ENCODE measurements at places on chromosomes 4 and X. TPM values are rescaled to one million over a fixed set of nuclear protein-coding genes. Genes with fewer than 3 reads are reported as not detected.

GRCh38 chr4:100977274-100977673 is 370.1 kb downstream of the PPP3CA start:
- no peaks in the 10 kb centered on the region for H3K36me3 ChIP-seq
- no peak for DNase-seq
- no peaks in the 10 kb centered on the region for H3K4me1 ChIP-seq
- no peaks in the 10 kb centered on the region for H3K27me3 ChIP-seq
- no peak overlapping the region for H3K4me3 ChIP-seq

DNA sequence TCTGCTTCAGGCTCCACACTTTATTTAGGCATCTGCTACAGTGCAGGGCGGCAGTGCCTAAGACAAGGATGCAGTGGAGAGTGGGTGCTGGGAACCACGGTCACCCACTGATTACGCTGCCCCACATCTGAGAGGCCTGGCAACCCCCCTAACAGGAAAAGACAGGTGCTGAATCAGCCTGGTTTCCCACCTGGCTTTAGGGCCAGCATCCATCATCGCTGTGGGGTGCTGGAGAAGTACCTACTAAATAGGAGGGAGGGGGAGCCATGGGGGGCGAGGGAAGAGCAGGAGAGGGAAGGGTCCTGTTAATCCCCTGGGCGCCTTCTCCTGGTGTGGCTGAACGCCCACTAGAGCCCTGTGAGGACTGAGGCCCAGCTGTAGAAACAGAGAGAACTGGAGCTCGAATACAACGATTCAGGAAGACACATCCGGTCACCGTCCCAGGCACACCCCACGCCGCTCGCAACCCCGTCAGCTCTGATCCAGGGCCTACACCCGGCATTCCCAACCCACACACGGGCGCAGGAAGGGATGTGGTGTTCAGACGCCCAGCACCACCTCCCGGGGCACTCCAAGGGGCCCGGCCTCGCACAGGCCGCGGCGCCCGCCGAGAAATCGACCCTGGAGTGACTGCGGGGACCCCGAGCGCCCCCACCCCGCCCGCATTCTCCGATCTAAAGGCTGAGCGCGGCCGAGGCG is 554 bp downstream of the DCTD start:
- H3K4me1 ChIP-seq, result no peaks in the 10 kb centered on the region
- peaks cover 8% of the 10 kb centered on the region for H3K36me3 ChIP-seq
- H3K27ac ChIP-seq, result peak overlapping the region; percentile 80
- peak; percentile 80 for DNase-seq
- peak overlapping the region; percentile 49 for H3K4me3 ChIP-seq

RTL5 gene
- polyA plus RNA-seq, result 10.4 TPM

DNA sequence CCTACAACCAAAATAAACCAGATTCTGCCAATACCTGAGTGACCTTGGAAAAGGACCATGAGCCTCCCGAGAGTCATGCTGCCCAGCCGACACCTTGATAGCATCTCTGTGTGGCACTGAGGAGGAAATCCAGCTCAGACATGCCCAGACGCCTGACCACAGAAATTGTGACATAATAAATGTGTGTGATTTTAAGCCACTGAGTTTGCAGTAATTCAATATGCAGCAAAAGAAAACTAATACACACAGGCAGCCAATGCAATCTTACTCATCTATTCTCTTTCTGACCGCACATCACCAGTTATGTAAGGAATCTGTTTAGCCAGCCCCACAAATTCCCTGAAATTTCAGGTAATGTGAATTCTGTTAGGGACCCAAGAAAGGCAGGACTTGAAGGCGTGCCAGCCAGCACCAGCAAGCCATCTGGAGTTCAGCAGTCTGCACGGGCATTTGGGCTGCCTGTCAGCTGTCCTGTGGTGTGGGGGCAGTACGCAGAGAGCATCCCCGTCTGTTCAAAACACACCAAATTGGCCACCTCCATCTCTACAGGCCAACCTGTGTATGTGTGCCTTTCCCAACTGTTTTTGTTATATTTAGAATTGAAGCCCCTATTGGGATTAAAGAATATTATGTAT is 176.4 kb downstream of the NLGN4X start:
- no peak overlapping the region for H3K27ac ChIP-seq
- H3K27me3 ChIP-seq, result no peaks in the 10 kb centered on the region
- no peak for DNase-seq
- no peaks in the 10 kb centered on the region for H3K4me1 ChIP-seq
- H3K36me3 ChIP-seq, result no peaks in the 10 kb centered on the region
- no peak overlapping the region for H3K4me3 ChIP-seq

GRCh38 chrX:124592744-124593143 is 246.4 kb downstream of the SH2D1A start:
- no peak overlapping the region for H3K4me3 ChIP-seq
- no peaks in the 10 kb centered on the region for H3K36me3 ChIP-seq
- no peaks in the 10 kb centered on the region for H3K27me3 ChIP-seq
- no peak for DNase-seq
- H3K27ac ChIP-seq, result no peak overlapping the region
- H3K4me1 ChIP-seq, result no peaks in the 10 kb centered on the region

GRCh38 chrX:153065389-153065788 is 6.9 kb upstream of the PNMA6A start:
- H3K27me3 ChIP-seq, result no peaks in the 10 kb centered on the region
- no peaks in the 10 kb centered on the region for H3K4me1 ChIP-seq
- no peaks in the 10 kb centered on the region for H3K36me3 ChIP-seq
- H3K27ac ChIP-seq, result no peak overlapping the region
- no peak for DNase-seq
- H3K4me3 ChIP-seq, result no peak overlapping the region

DMRTC1 gene
- polyA plus RNA-seq, result 0.23 TPM

DNA sequence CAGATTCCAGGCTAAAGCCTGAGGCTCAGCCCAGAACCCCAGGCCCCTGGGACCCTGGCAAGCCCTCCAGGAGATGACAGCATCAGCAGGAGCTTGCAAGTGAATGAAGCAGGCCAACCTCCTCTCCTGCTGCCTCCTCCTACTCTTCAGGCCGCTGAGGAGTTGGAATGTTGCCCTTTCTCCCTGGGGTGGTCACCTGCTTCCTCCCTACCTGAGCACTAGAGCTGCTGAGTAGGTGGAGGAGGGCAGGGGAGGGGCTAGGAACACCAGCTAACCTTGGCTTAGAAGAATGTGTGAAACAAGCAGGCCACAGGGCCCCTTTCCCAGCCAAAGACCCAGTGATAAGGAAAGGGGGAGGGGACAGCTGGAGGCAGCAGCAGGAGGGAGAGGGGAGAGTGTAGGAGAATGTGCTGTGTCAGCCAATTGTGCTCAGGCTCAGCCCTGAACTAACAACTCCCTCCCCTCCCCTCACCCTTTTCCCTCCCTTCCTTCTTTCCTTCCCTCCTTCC is 58.0 kb downstream of the PJA1 start:
- no peaks in the 10 kb centered on the region for H3K27me3 ChIP-seq
- peaks cover 16% of the 10 kb centered on the region for H3K4me1 ChIP-seq
- no peaks in the 10 kb centered on the region for H3K36me3 ChIP-seq
- DNase-seq, result peak; percentile 74

DNA sequence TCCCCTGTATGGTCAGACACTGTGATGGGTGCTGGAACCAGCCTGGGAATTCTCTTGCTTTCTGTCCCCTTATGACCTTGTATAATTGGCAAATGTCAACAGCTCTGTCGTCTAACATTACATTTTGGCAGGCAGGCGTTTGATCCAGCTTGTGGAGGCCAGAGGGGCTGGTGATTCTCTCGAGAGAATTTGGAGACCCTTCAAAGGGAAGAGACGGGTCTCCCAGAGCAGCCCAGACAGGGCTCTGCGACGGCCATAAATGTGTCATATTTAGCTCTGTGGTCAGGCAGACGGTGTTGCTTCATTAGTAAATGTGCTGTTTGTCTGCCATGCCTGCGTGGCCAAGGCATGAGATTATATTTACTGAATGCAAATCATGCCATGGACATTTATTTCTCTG is 68.7 kb downstream of the SORCS2 start:
- DNase-seq, result peak; percentile 42
- H3K36me3 ChIP-seq, result no peaks in the 10 kb centered on the region
- no peak overlapping the region for H3K27ac ChIP-seq
- H3K4me1 ChIP-seq, result peaks cover 27% of the 10 kb centered on the region
- H3K4me3 ChIP-seq, result no peak overlapping the region

DNA sequence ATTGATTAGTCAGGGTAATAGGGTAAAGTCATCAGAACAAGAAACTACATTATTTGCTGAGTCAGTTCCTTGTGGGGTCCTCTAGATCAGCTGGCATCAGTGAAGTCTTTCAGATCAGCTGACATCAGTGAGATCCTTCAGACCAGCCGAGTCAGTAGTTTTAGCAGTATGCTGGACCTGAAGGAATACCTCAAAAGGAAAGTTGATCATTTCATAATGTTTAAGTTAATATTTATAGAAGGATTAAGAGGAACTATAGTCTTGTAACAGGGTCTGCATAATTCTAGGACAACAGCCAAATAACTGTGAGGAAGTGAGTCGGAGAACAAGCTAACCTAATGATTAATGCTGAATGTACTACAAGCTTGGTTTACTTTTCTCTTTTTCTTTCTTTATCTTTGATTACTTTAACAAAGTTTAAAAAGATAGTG is 958 bp upstream of the UGT2B7 start:
- no peaks in the 10 kb centered on the region for H3K27me3 ChIP-seq
- no peak overlapping the region for H3K4me3 ChIP-seq
- H3K36me3 ChIP-seq, result no peaks in the 10 kb centered on the region
- no peak for DNase-seq
- no peaks in the 10 kb centered on the region for H3K4me1 ChIP-seq

PNMA6A gene
- polyA plus RNA-seq, result 2.9 TPM

- H3K36me3 ChIP-seq, result no peaks in the 10 kb centered on the region
- no peak overlapping the region for H3K27ac ChIP-seq
Observed at GRCh38 chr4:166064721-166065120, 191.7 kb downstream of the TLL1 start.

GRCh38 chrX:7983581-7983980 is 56.4 kb upstream of the PNPLA4 start:
- H3K4me1 ChIP-seq, result peaks cover 21% of the 10 kb centered on the region
- no peak overlapping the region for H3K4me3 ChIP-seq
- H3K27me3 ChIP-seq, result no peaks in the 10 kb centered on the region
- H3K36me3 ChIP-seq, result no peaks in the 10 kb centered on the region

VEGFD gene
- 2.1 TPM for polyA plus RNA-seq

DNA sequence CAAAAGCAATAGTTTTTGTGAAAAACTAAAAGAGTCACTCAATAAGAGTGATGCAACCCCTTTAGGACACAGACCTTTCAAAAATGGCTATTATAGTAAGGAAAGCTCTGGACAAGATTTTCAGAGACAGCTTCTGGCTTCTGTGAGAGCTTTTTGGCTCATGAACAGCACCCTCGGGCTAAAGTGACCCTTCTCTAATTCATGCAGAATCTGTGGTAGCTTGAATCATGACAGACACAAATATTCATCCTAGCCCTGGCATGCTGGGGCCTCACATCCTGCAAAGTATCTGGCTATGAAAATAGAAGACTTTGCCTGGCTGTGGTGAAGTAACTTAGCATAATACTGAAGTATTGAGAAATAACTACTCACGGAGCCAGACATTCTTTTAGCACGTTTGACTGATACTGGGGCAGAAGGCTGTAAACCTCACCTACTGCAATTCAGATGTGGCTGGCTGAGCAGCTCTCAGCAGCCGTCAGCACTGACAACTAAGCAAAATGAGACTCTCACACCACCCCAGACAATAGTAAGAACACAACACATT is 327.3 kb downstream of the MAPK10 start:
- peak overlapping the region; percentile 54 for H3K27ac ChIP-seq
- H3K27me3 ChIP-seq, result no peaks in the 10 kb centered on the region
- peak; percentile 32 for DNase-seq
- H3K36me3 ChIP-seq, result no peaks in the 10 kb centered on the region
- H3K4me1 ChIP-seq, result peaks cover 22% of the 10 kb centered on the region

GRCh38 chr4:110195561-110196205 is 2.7 kb downstream of the ELOVL6 start:
- no peaks in the 10 kb centered on the region for H3K36me3 ChIP-seq
- H3K4me1 ChIP-seq, result peaks cover 34% of the 10 kb centered on the region
- DNase-seq, result no peak
- no peaks in the 10 kb centered on the region for H3K27me3 ChIP-seq
- peak overlapping the region; percentile 66 for H3K4me3 ChIP-seq

GRCh38 chrX:117327373-117327772 is 789.2 kb downstream of the KLHL13 start:
- H3K27ac ChIP-seq, result no peak overlapping the region
- no peak overlapping the region for H3K4me3 ChIP-seq
- no peaks in the 10 kb centered on the region for H3K27me3 ChIP-seq
- no peaks in the 10 kb centered on the region for H3K36me3 ChIP-seq
- no peak for DNase-seq

DNA sequence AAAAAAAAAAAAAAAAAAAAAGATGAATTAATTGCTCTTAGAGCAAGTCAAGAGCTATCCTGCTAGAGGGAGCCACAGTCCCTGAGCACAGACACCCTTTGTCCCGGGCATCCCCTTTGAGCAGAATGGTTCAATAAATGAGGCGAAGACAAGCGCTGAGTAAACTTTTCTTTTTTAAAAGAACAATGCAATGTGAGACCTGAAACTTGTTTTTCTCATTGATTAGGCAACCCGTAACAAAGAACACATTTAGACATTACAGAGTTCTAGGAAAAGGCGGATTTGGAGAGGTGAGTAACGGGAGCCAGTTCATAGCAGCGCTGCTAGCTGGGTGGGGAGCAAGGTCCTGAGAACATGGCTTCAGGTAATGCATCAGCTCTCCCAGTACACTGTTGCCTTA is 46.1 kb downstream of the GRK4 start:
- H3K27me3 ChIP-seq, result no peaks in the 10 kb centered on the region
- no peaks in the 10 kb centered on the region for H3K36me3 ChIP-seq
- peaks cover 15% of the 10 kb centered on the region for H3K4me1 ChIP-seq
- no peak overlapping the region for H3K27ac ChIP-seq
- no peak overlapping the region for H3K4me3 ChIP-seq

MAGEB10 gene
- polyA plus RNA-seq, result not detected

DNA sequence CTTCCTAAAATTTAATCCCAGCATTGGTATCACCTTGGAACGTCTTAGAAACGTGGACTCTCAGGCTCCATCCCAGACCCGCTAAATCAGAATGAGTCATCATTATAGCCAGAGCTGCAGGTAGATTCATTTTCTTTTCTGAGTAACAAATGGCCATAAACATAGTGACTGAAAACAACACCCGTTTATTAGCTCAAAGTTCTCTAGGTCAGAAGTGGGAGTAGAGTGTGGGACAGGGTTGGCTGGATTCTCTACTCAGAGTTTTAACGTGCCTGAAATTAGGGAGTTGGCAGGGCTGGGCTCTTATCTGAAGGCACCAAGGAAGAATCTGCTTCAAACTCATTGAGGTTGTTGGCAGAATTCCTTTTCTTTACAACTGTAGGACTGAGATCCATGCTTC is 101.8 kb upstream of the C1QTNF7 start:
- no peak for DNase-seq
- H3K4me3 ChIP-seq, result no peak overlapping the region
- H3K4me1 ChIP-seq, result no peaks in the 10 kb centered on the region
- no peaks in the 10 kb centered on the region for H3K36me3 ChIP-seq

Measured in cardiac muscle cell (in vitro differentiated cells and primary cell).